ENCODE measurements at places on chromosomes 16 and 17.

DNA sequence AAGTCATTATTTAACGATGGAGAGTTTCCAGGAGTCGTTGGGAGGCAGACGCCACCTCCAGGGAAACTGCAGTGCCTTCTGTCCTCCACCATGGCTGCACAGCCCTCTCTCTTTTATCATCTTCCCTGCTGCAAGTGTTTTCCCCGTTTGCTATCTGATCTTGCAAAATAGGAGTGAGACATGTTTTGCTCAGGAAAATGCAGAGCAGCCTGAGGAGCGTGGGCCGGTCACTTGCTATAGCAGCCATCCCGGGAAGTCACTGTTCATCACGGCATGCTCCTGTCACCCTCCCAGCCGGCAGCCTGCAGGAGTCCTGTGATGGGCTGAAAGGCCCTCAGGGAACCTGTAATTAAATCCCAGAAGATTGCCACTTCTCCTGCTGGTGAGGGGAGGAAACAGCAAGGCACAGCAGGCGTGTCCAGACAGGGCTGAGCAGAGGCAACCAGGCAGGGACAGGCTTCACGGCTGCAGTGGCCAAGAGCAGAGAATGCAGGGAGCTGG lies 143.1 kb downstream of the GSG1L start:
- DNase-seq: peak; percentile 87

GRCh38 chr17:44266402-44267164 lies 1.4 kb downstream of the SLC4A1 start:
- no peak for DNase-seq

DNA sequence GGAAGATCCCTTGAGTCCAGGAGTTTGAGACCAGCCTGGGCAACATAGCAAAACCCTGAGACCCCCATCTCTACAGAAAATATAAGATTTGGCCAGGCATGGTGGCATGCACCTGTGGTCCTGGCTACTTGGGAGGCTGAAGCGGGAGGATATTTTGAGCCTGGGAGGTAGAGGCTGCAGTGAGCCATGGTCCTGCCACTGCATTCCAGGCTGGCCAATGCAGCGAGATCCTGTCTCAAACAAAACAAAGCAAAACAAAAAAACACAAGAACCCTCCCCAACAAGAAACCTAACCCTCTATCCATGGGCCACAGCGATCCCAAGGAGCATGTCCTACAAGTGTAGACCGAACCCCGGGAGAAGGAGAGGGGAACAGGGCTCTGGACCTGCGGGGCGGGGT lies 133.3 kb downstream of the MGAT5B start:
- DNase-seq: no peak

GRCh38 chr16:12901204-12901596 lies 198 bp upstream of the SHISA9 start:
- peak; percentile 25 for DNase-seq

DNA sequence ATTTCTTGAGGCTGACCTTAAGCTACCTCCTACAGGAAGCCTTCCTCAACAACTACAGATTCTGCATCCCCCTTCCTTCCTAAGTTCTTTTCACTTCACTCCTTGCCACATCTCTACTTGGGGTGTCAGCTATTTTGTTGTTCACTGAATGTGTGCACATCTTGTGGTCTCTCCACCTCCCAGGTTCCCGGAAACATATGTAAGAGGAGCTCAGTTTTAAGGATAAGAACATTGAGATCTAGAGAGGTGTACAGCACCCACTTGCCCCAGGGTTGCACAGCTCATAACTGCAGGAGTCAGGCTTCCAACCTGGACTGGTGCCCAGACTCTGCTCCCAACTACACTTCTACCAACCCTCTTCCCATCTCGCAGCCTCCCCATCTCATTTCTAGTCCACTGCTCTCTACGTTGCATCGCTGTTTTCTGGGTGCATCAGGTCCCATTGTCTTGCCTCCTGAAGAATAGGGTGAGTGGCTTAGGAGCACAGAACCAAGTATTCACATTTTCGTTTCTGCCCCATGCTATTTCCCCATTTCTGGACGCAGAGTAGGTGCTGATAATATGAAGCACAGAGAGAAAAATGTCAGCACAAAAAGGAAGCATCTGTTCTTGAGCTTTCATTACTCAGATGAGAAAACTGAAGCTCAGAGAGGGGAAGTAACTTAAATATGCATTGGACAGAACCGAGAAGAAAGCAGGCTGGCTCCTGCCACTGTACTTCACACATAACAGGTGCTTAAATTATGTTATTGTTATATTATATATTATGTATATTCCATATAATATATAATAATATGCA lies 292.0 kb upstream of the CCL2 start:
- no peak for DNase-seq
